ENCODE measurements at places on chromosomes 2 and 18.

- no peak for DNase-seq
Measured at GRCh38 chr2:150626934-150627411, 139.5 kb upstream of the RND3 start.

DNA sequence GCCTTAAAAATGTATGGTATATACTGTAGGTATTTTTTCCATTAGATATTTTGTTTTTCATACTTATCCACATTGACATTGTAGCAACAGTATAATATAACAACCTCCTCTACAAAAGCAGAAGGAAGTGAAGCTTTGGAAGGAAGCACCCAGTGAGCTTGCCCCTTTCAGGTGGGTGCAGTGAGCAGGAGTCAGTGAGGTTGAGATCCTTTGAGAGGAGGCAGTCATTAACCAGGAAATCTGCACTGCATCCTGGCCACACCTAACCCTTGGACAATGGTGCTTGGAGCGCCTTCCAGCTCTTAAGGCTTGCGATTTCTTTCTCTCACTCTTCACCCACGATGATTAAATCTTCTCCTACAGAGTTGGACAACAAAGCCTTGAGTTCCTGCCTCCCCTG, 13.9 kb downstream of the IL37 start:
- DNase-seq: no peak

DNA sequence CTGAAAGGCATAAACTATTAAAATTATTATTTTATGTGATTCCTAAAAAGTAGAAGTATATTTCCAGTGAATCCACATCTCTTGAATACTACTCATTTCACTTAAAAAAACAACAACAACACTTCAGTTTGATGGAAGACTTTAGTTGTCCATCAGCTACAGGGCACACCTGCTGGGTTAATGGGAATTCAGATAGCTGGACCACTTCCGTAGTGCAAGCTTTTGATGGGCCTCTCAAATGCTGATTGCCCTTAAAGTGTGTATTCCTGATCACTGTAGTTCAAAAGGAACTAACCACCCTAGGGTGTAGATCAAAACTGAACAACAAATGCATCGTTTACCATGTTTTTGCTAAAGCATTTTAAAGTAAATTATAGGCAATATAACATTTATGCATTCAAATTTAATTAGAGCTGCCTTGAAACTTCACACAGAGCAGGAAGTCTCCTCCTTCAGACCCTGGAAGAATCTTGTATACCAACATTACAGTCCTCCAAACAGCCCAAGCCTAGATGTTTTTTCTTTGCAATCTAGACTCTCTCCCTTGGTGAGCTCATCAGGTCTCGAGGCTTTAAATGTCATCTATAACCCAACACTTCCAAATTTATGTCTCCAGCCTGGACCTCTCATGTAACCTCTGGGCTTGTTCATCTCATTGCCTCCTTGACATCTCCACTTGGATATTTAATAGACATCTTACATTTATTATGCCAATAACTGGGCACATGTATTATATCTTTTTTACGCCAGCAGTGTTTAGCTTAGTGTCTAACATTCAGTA, 510.1 kb upstream of the SLC39A10 start:
- DNase-seq: no peak

- DNase-seq: peak; percentile 46
Measured at GRCh38 chr2:25672494-25673299, 680 bp downstream of the DTNB start.

DNA sequence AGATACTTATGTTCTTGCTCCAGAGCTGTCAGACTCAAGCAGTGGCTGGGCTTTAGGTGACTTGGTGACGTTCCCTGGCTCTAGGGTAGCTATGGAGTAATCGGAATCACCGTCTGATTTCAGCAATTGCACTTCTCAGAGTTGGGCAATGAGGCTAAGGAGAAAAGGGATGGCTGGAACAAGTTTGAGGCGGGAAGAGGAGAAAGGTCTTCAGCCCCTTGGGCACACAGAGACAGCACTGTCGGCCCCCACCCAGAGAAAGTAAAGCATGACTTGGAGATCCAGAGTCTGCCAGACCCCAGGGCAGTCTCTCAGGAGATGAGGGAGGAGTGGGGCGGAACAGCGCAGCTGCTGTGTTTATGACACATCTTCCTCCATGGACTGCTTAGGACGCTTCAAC, 114.5 kb downstream of the KLHL29 start:
- DNase-seq: no peak

DNA sequence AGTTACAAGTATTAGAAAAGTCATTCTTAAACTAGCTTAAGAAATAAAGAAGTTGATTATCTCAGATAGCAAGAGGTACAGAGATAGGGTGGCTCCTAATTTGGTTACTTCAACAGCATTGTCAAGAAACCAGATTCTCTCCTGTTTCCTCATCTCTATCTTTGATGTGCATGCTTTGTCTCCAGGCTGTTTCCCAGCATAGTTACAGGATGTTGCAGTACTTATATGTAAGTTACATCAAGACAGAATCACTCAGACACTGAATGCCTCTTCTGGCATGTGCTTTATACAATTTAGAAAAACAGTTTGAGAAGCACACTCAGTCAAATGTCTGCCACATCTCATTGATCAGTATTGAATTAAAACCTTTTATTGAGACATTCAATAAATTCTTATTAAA, 189.5 kb upstream of the UBE2E3 start:
- no peak for DNase-seq

GRCh38 chr2:159046966-159047365, 78.5 kb downstream of the TANC1 start:
- DNase-seq: no peak

DNA sequence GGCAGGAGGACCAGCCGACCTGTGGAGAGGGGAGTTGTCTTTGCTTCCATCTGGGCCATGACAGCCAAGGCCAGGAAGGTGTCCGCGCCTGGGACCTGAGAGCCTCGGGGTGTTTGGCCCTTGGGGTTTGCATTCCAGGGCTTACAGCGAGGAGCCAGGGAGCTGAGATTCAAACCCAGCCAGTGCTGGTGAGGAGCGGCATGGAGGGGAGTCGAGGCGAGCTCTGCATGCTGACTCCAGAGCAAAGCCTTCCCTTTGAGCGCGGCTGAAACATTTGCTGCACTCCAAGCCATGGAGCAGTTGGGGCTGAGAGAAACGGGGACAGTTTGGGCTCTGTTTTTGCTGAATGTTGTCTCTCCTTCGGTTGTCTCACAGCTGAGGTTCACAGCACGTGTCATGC, 77.4 kb downstream of the TWIST2 start:
- DNase-seq: no peak

All from renal cortex interstitium (tissue), 15 donors.